Stimulated activated CD8-positive, alpha-beta memory T cell treated with anti-CD3 and anti-CD28 coated beads, Interleukin-7, amount 100 ng/mL, for 4 hours (primary cell): ENCODE measurements at places on chromosomes 7 and 10.
A peak's percentile ranks its signal among the peaks of the same experiment; 100 is the strongest.

- no peak for DNase-seq
These were observed 47.7 kb downstream of the AMZ1 start for GRCh38 chr7:2735744-2736143.

GRCh38 chr10:31648966-31649365 is 279.7 kb downstream of the ARHGAP12 start:
- DNase-seq, result no peak

- no peak for DNase-seq
These were observed 118.4 kb upstream of the INSYN2A start for GRCh38 chr10:127314797-127315196.

GRCh38 chr7:23474094-23474828 is 4.0 kb upstream of the IGF2BP3 start:
- peak; percentile 47 for DNase-seq

- no peak for DNase-seq
These were observed 90.5 kb downstream of the TWIST1 start for GRCh38 chr7:19026888-19027287.

DNA sequence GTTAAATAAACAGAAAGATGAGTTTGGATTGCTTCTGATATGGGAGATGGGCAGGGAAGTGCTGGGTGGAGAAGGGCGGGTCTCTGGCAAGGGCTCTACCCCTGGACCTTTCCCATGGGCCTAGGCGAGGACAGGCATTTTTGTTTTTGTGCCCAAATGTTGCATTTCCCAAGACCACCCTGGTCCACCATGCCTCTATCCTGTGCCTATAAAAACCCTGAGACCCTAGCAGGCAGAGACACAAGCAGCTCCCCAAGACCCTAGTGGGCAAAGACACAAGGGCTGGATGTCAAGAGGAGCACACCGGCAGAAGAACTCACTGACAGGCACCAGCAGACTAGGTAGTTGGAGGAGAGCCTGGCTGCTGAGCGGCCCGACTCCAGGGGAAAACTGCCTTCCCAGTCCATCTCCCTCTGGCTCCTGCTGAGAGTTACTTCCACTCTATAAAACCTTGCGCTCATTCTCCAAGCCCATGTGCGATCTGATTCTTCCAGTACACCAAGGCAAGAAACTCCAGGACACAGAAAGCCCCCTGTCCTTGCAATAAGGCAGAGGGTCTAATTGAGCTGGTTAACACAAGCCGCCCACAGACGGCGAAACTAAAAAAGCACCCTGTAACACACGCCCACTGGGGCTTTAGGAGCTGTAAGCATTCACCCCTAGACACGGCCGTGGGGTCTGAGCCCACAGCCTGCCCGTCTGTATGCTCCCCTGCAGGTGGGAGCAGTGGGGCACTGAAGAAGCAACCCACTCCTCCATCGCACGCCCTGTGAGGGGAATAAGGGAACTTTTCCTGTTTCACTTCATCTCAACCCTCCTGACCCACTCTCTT is 291.4 kb downstream of the PTPRN2 start:
- DNase-seq, result no peak

- DNase-seq, result no peak
These were observed 26.6 kb downstream of the RHEB start for GRCh38 chr7:151493083-151493482.
